ENCODE measurements at places on chromosomes 3 and 15.

DNA sequence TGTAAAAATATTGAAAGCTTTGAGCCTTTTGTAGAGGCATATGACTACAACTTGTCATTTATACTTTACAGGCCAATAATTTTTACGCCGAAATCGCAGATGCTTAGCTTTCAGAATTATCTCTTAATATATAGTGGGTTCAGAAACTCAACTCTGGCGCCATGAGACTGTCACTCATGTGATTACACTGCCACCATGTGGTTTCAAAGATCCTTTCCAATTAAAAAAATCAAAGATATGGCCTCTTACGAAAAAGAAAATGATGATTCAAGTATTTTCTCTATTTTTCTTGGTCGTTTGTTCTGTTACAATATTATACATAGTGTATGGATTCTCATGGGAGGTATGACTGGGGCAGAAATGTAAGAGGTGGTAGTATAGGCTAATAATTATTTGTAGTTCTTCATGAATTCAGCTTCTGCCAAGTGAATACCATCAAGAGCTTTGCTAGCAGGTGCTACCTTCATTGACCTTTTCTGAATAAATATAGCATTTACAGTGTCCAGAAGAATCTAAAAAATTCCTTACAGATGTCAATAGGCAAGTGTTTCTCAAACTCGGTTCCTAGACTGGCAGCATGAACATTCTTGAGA, 751.7 kb upstream of the GOLIM4 start:
- DNase-seq: no peak

GRCh38 chr3:13702286-13702685, 153.4 kb downstream of the FBLN2 start:
- no peak for DNase-seq

DNA sequence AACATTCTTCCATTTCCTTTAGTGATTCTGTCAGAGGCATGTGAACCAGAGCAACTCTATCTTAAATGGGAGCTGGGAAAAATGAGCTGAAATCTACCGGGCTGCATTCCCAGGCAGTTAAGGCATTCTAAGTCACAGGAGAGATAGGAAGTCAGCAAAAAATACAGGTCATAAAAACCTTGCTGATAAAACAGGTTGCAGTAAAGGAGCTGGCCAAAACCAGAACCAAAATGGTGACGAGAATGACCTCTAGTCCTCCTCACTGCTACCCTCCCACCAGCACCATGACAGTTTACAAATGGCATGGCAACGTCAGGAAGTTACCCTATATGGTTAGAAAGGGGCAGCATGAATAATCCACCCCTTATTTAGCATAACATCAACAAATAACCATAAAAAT, 66.4 kb downstream of the B3GALNT1 start:
- DNase-seq: no peak

DNA sequence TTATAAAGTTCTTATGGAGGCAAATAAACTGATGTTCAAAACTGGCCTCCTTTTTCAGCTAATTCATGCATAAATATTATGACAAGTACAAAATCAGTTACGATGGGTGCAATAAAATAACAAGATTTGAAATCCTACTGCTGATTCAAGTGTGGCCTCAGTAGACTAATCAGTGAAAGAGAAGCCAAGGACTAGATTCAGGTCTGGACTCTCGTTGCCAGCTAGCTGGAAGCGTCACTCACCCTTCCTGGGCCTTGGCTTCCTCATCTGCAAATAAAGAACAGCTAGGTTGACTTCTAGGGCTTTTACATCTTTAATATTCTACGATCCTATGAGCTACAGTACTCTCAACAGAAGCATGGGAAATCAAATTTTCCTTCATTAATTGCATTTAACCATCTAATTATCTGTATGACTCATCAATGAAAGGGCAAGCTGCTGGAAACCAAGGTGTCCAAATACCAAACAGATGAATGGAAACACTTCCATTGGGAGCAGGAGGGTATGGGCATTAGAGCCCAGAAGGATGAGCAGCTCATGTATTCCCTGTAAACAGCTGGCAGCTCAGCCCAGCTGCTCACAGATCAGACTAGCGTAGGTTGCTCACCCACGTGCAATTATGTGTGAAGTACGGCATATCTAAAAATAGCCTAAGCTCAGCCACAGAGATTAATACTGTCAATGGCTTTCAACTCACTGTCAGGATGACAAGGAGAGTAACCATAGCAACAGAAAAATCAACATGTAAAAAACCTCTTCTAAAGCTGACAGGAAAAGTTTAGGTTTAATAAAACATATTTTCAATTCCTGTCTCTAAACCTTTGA, 294.8 kb downstream of the PLCL2 start:
- DNase-seq: no peak

- no peak for DNase-seq
Observed at GRCh38 chr15:48352474-48353072, 21.3 kb downstream of the DUT start.

- no peak for DNase-seq
Observed at GRCh38 chr3:124336067-124336656, 344.2 kb upstream of the ROPN1 start.

- DNase-seq: no peak
Observed at GRCh38 chr3:59290358-59290757, 240.5 kb upstream of the CFAP20DC start.

DNA sequence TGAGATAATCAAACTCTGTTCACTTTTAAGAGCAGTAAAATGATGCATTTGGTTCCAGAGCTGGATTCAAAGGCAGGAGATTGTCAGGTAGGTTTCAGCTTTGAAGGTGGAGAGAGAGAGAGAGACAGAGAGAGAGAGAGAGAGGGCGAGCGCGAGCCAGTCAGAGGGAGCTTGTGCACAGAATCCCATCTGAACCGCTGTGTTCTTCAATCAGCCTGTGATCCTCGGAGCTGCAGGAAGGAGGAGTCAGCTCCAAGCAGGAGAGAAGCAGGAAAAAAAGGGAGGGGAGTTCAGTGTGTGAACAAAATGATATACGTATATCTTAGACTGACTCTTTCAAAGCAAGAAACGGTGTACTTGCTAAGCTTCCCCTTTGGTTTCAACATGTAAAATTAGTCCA, at the start of gene GPR149:
Gene GPR149 (minus strand): TSS at position 177 of the 400 bp plus-strand sequence. CDS start 575 bp downstream, outside the sequence.
- no peak for DNase-seq

All from stimulated activated CD4-positive, alpha-beta T cell treated with anti-CD3 and anti-CD28 coated beads, Interleukin-1b, Interleukin-23, amount 100 ng/mL, for 1 hour (primary cell).